ENCODE measurements at places on chromosomes 6 and 20.

GRCh38 chr6:137036566-137037300, 8.0 kb downstream of the IL20RA start:
- DNase-seq, result no peak

- no peak for DNase-seq
Measured at GRCh38 chr6:42200035-42200434, 5.3 kb upstream of the GUCA1B start.

- no peak for DNase-seq
Measured at GRCh38 chr6:142400495-142400894, 98.7 kb downstream of the ADGRG6 start.

DNA sequence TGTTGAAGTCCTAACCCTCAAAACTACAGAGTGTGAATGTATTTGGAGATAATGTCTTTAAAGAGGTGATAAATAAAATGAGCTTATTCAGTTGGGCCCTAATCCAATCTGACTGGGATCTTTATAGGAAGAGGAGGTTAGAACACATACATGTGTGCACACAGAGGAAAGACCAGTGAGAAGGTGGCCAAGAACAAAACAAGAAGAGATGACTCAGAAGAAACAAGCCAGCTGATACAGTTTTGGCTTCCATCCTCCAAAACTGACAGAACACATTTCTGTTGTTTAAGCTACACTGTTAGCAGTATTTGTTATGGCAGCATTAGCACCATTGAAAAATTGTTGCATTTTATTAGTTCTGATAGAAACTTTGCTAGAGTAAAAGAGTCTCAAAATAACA, 609.3 kb upstream of the IMPG1 start:
- DNase-seq, result no peak

DNA sequence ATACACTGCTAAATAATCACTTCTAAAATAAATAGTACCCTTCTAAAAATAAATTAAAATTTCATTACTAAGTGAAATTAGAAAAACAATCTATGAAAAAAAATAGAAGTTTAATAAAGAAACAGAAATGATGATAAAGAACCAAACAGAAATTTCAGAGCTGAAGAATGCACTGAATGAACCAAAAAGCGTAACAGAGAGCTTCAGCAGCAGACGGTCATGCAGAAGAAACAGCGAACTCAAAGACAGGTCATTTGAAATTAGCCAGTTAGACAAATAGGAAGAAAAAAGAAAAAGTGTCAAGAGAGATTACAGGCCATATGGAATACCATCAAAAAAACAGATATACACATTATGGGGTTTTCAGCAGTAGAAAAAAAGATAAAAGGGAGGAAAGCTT, 706.7 kb downstream of the TBC1D32 start:
- DNase-seq, result no peak

DNA sequence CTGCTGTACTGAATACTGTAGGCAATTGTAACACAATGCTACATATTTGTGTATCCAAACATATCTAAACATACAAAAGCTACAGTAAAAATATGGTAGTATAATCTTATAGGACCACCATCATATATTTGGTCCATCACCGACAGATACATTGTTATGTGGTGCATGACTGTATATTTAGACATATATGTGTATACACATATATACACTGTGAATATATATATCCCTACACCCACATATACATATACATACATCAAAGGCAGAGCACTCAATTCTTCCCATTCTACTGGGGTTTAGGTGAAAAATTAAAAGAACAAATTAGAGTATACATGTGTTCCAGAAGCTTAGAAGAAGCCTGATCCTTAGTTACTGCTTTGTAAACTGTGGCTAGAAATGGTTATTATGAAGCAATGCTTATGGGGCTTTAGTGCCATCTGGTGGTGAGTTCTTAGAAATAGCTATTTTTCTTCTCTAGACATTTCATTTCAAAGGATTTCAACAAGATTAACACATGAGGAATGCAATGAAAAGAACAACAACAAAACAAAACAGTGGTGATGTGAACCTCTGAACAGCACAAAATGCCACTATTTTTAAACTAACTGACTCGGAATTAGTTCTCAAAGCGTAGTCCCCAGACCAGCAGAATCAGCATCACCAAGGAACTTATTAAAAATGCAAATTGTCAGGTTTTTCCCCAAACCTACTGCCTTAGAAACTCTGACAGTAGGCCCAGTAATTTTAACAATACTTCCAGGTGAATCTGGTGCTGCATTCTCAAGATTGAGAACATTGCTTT, 38.0 kb downstream of the PKHD1 start:
- DNase-seq, result peak; percentile 32

- DNase-seq, result no peak
Measured at GRCh38 chr6:169857343-169858292, 106.2 kb downstream of the ERMARD start.

- no peak for DNase-seq
Measured at GRCh38 chr20:872855-873520, 39.5 kb downstream of the FAM110A start.

- DNase-seq, result no peak
Measured at GRCh38 chr6:14819840-14820420, 425.9 kb upstream of the JARID2 start.

GRCh38 chr20:24334830-24335229, 134.6 kb upstream of the SYNDIG1 start:
- DNase-seq, result no peak

DNA sequence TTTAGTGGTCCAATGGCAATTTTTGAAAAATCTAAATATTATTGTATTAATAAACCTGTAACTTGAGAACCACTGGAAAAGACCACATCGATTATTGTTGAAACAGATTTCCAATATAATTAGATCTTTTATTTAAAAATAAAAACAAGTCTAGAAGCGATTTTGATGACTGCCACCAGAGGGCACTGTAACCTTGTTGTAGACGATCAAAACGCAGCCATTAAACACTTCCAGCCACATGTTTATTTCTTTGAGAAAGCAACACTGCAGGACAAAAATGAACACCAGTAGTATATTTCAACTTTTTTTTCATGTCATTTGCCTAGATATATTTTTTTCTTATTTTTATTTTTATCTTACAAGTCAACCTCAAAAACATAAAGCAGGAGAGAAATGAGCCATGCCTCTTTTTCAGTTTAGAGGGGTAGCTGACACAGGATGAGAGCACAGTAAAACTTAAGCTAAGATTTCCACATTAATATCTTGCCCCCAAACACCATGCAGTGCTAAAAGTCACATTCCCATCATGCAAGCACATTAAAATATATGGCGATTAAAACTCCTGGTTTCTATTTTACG, 115.4 kb downstream of the OPRM1 start:
- peak; percentile 47 for DNase-seq

GRCh38 chr20:45416917-45417316, 976 bp downstream of the PIGT start:
- no peak for DNase-seq

GRCh38 chr6:1679688-1680068, 70.0 kb downstream of the FOXC1 start:
- DNase-seq, result no peak

DNA sequence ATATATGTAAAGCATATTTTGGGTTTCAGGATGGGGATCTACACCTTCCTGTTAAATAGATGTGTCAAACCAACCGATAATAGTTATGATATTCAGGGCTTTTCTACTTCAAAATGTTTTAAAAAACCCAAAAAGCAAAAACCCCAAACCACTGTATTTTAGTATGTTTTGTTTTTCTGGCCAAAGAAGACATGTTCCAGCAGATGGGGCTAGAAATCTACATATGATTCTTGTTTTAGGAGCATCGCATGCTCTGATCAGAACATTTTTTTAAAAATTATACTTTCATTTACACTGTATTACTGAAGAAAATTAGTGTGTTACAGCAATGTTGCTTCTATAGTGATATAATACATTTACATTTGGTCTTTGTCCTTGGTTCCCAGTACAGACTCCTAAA, 11.0 kb downstream of the RMND1 start:
- no peak for DNase-seq

GRCh38 chr6:156423829-156424228, 353.3 kb upstream of the ARID1B start:
- no peak for DNase-seq

DNA sequence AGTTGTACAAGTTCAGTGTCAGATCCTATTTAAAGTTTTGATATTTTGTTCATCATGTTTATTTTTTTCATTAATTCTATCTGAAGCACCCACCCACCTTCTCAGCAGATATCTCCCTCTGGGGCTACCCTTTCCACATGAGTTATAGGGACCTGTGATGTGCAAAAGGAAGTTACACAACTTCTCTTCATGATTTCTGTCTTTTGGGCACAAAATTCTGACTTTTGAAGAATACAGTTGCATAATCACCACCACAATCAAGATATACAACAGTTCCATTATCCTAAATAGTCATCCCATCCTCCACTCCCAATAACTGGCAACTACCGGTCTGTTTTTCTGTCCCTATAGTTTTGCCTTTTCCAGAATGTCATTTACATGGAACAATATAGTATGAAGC, 13.8 kb upstream of the FUCA2 start:
- DNase-seq, result no peak

DNA sequence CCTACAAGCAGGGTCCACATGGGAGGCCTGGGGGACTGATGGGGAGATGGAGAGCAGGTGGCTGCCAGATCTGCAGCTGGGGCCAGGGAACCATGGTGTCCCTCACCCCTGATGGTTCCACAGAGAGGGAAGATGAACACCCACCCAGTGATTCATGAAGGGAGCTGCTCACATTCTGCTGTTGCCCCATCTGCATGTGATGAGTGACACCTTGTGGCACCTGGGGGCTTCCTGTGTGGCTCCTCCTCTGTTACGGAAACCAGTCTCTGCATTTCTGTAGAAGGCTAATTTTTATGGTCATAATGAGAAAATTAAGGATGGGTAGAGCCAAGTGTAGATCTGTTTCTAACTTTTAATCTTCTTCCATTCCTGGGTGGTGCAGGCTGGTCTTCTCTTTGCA, 217.1 kb downstream of the SMOC2 start:
- no peak for DNase-seq

DNA sequence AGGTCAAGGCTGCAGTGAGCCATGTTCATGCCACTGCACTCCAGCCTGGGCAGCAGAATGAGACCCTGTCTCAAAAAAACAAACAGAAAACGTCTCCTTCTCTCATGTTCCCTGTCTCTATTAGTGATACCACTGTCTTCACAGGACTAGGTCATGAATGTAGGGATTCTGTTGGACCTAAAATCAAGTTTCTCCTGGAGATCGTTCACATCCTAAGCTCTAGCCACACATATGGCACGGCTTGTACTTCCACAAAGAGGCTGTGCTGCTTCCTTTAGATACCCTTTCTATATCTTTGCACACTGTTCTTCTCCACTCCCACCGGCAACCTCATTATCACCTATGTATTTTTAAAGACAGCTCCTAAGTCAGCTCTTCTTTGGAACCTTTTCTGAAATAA, 96.5 kb downstream of the ADGRG6 start:
- no peak for DNase-seq

- DNase-seq, result no peak
Measured at GRCh38 chr6:107819964-107820337, 4.2 kb downstream of the SCML4 start.

GRCh38 chr20:44728801-44729443, 13.8 kb downstream of the CCN5 start:
- DNase-seq, result peak; percentile 97

GRCh38 chr6:97023982-97024381, 99.5 kb downstream of the KLHL32 start:
- no peak for DNase-seq

GRCh38 chr20:32004963-32005362, 5.3 kb upstream of the CCM2L start:
- DNase-seq, result no peak

GRCh38 chr6:108612852-108613251, 52.1 kb downstream of the FOXO3 start:
- no peak for DNase-seq

- no peak for DNase-seq
Measured at GRCh38 chr6:147586044-147586443, 77.6 kb downstream of the SAMD5 start.

- DNase-seq, result no peak
Measured at GRCh38 chr6:34901930-34902329, 12.9 kb downstream of the ANKS1A start.

All from NCI-H460 (cell line).